ENCODE measurements at places on chromosomes 3 and 15.

- no peak for DNase-seq
Measured at GRCh38 chr15:80834402-80834801, 55.2 kb downstream of the CEMIP start.

DNA sequence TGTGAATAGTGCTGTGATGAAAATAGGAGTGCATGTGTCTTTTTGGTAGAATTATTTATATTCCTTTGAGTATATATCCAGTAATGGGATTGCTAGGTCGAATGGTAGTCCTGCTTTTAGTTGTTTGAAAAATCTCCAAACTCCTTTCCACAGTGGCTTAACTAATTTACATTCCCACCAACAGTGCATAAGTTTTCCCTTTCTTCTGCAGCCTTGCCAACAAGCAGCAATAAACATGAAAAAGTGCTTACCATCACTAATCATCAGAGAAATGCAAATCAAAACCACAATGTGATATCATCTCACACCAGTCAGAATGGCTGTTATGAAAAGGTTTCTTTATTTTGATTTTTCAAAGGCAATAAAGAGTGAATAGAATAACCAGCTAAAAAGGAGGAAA lies 1105.9 kb downstream of the NAALADL2 start:
- DNase-seq: no peak

DNA sequence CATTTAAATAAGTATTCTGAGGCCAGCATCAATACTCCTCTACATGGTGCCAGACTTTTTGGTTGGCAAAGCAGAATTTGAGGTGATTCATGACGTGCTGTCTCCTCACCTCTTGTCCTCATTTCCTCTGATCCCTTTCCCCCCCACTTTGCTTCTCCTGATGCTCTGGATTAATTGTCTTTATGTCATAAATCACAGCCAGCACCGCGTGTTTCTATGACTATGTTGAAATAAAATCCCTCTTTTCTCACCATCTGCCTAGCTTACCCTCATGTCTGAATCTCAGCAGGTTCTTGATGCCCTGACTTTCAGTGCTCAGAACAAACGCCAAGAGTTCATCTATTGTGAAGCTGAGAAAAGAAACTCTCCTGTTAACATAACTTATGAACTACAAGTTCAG lies 19.7 kb upstream of the PTPRG start:
- no peak for DNase-seq

DNA sequence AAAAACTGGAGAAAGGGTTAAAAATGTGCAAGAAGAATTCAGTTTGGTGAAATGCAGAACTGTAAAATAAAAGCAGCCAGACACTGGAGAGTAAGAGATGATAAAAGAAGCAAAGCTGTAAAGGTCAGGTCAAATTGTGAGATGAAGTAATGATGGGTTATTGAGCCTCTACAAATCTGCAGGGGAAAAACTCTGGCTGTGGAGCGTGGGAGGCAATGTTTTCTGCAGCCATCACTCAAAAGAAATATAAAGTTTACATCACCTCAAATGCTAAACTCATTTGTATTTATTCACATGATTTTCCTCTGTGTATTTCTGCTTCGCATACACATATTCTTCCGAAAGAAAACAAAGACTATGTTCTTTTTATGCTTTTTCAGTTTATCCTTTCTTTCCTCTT lies 158.8 kb upstream of the GPR149 start:
- no peak for DNase-seq

GRCh38 chr15:100229181-100230163 lies 112.3 kb downstream of the ADAMTS17 start:
- no peak for DNase-seq

DNA sequence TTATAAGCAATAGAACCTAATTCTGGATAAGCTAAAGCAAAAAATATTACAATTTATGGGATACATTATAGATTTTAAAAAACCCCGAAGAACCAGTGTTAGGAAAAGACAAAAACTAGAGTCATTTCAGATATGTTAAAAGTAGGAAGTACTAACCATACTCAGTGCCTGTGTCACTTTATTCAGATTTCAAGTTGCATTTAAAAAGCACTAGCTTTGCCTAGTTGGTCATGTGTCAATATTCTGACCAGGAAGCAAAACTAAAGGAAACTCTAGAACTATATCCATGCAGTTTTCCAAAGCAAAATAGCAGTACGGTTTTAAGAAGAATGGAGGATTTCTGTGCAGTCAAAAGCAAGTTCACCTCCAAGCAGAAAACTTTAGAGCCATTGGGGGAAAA lies 88.4 kb downstream of the RAP2B start:
- no peak for DNase-seq
